NCI-H1417 treated with DMSO at 0.1 percent for 48 hours (cell line): ENCODE measurements at places on chromosomes 12 and 14.
A peak's percentile ranks its signal among the peaks of the same experiment; 100 is the strongest.

GRCh38 chr12:98856897-98857540 lies 211.9 kb downstream of the APAF1 start:
- DNase-seq = no peak

GRCh38 chr14:20429801-20430669 lies 5.9 kb downstream of the KLHL33 start:
- no peak for DNase-seq

DNA sequence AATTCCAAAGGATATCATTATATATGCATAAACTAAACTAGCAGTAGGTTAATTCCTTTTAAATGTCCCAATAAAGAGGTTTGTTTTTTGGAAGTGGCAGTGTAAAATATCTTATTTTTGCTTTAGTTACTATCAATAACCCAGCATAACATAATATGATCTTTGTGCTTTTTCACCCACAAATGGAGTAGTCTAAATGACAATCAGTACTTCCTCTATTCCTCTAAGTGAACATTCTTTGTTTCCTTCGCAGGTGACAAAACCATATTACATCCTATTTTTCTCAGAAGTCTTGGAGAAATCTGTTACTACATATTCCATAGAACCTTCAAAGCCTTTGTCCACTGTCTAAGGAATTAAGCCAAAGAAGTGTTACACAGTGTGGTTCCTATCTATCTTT lies 62.5 kb downstream of the MED13L start:
- DNase-seq = no peak

DNA sequence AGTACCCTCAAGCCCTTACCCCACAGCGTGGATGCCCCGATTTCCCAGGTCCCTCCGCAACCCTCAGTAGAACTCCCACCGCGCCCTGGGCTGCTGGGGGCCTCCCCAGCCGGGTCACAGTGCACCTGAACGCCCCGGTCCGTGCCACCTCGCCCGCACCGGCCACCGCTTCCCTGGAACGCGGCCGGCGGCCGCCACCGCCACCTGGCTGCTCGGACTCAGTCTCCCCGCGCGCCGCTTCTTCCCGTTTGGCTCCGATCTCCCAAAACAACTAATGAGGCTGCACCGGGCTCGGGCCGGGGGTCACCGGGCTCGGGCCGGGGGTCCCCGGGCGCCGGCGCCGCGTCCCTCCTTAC lies 1.0 kb downstream of the ITPK1 start:
- DNase-seq = no peak

- DNase-seq = no peak
These were observed 25.6 kb upstream of the SLC5A8 start for GRCh38 chr12:101235686-101236085.

DNA sequence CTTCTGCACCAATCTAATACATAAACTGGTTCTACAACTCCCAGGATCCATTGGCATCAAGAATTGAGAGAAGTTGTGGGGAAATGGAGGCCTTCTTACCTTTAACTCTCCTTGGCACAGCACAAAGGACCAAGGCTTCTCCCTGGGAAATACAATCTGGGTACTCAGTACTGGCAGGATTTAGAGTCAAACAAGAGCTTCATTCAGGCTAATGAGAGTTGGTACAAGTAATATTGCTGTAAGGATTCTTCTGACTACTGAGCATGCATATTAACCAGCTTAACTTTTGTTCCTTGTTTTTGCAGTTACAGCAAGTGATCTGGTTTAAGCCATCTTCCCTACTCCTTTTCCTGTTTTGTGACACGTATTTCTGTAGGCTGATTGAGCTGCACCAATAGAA lies 76.2 kb upstream of the FERMT2 start:
- DNase-seq = no peak

GRCh38 chr14:26626256-26626655 lies 28.4 kb upstream of the NOVA1 start:
- DNase-seq = no peak

- no peak for DNase-seq
These were observed 31.2 kb upstream of the RBM19 start for GRCh38 chr12:113997365-113997764.

DNA sequence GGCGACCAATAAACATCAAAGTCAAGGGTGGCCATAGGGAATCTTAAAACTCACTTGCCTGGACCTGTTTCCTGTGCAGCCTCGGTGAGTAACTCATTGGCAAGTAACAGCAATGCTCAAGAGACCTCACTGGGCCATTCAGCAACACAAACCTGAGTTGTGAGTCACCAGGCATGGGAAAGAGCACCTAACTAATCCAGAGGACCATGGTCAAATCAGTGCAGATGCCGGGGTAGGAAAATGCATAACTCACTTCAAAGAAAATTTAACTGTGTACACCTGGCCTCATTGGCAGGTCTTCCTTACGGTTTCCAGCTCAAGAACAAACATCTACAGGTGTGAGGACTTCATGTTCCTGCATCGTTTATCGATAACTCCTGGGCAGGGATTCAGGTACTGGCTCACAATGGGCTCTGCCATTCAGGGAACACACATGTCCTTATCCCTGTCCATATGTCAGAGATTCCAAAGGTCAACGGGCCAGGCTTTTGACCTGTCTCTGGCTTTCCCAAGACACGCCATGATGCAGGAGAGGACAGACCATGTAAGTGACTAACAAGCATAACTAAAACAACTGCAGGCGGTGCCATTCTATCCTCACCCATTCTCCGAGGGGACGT lies 211.8 kb downstream of the ANO2 start:
- no peak for DNase-seq

- no peak for DNase-seq
These were observed 115.8 kb downstream of the SCFD1 start for GRCh38 chr14:30737916-30738315.

DNA sequence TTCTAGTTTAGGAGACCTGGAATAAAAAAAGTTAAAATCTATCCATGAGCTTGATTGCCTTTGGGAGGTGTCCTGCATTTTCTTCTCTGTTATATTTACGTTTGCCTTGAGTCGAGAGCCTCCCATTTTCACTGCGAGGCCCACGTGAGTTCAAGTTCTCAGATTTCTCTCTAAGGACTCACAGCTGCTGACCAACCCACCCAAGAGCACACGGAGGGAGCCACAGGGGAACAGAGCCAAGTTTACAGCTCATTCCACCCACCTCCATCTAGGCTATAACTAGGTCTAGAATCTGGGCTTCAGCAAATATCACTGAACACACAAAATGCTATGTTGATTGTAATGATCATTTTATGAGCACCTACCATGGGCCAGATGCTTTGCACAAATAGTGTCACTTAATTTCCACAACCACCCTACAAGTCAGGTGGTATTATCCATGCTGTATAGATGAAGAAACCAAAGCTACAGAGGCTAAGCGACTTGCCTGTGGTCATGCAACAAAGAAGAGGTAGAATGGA lies 16.7 kb downstream of the ALDH1L2 start:
- no peak for DNase-seq

GRCh38 chr12:14665354-14666348 lies 30.7 kb downstream of the GUCY2C start:
- peak; percentile 90 for DNase-seq

- DNase-seq = no peak
These were observed 2.7 kb upstream of the TRAF3 start for GRCh38 chr14:102774391-102775153.

GRCh38 chr12:76990716-76991115 lies 74.7 kb downstream of the E2F7 start:
- no peak for DNase-seq

- DNase-seq = no peak
These were observed 529.6 kb upstream of the TBX3 start for GRCh38 chr12:115213538-115214016.

DNA sequence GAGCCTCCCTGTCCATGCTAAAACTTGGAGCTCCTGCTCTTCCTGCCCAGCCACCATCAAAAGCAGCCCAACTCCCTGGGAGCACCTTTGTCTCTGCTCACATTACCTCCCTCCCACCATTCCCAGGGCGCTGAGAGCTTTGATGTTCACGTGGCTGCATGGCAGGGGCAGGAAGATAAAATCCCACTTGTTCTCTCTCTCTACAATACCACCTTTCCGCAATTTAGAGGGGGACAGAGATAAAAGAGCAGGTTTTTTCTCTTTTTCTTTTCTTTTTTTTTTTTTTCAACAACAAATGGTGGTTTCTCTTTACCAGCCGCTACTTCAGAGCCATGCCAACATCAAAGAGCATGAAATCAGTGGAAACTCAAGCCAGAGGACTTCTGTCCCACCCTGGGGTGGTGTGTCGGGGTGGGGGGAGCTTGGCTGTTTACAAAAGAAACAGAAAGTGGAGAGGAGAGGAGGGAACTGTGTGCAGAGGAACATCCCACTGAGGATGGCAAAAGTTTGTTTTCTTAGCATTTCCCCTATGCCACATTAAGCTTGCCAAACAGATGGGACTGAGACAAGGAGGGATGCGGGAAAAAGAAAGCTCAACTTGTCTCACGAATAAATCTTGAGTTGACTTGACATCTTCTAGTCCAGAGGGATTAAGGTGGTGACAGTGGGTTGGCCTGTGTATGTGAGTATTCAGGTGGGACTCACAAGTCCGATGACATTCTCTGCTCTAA lies 103.7 kb upstream of the NUDT4 start:
- DNase-seq = no peak

- no peak for DNase-seq
These were observed 109.3 kb downstream of the LGR5 start for GRCh38 chr12:71548893-71549292.

GRCh38 chr14:103867020-103867419 lies 19.6 kb upstream of the PPP1R13B start:
- DNase-seq = no peak

- DNase-seq = no peak
These were observed 91.8 kb downstream of the SLC38A1 start for GRCh38 chr12:46177025-46177424.

DNA sequence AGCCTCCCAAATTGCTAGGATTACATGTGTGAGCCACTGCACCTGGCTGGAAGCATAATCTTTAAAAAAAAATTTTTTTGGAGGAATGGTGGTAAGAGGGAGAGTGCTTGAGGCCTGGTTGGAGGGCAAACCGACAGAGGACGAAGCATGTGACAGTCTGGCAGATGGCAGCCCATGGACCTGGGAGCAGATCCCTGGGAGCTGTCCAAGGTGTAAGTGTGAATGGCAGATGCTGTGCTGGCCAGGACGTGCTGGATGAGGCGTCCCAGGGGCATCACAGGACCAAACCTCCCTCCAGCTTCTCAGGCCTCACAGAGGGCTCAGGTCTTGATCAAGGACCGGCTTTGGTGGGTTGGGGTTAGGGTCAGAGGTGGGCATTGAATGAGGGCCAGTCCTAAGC lies 128.4 kb upstream of the NCOR2 start:
- DNase-seq = no peak

GRCh38 chr12:94689002-94689645 lies 38.8 kb upstream of the TMCC3 start:
- no peak for DNase-seq

DNA sequence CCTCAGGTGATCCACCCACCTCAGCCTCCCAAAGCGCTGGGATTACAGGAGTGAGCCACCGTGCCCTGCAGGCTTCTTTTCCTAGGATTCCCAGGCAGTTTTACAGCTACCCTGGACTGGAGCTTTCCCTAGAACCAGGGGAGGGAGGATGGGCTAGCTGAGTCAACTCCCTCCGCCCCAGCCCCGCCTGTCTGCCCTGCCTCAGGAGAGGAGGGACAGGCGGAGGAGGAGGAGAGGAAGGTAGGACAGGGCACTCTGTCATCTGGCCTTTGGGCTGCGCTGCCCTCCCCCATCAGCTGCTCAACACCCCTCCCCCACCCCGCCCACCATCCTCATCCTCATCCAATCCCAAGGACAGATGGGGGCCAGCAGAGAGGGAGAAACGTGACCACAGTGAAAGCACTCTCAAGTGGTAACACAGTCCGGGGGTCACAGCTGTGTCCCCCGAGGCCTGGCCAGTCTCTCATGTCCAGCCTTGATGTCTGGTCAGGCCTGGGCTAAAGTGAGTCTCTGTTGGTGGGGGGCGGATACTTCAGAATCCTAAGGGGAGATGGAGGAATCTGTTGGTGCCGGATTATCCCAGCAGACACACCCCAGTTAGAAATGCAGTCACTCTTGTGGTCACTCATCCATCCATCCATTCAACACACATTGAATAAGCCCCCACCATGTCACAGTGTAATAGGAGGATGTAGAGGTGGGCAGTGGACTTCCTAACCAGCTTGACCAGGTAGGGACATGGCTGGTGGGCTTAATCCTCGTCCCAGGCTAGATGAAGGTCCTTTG lies 12.3 kb downstream of the FIGNL2 start:
- DNase-seq = no peak

GRCh38 chr12:1234073-1234472 lies 243.1 kb downstream of the ERC1 start:
- no peak for DNase-seq

DNA sequence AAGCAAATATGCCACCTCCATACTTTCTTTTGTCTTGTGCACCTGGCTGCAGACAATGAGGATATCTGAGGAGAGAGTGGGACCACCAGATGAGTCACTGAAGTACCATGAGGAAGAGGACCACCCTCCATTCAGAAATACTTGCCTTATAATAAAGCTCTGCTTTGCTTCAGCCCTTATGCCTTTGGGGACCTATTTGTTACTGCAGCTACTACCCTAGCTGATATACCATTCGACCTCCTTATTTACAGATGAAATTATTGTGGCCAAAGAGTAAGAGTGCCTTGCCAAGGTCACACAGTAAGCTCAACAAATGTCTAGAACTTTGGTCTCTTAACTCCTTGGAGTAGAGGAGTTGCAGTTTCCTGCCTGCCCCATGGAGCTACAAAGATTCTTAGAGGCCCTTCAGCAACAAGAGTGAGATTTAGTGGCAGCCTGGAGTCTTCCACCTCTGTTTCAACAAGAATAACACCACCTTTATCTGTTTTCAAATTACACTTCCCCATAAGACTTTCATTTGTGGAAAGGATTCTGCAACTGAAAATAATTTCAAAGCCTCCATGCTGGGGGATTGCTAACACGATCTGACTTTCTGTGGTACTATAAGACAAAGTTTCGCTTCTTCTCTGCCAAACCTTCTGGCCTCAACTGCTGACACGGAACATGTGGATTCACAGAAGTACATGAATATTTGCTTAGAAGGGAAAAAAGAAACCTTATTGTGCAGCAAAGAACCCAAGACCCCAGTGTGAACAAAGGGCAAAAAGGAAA lies 3.6 kb downstream of the CMKLR1 start:
- DNase-seq = no peak

DNA sequence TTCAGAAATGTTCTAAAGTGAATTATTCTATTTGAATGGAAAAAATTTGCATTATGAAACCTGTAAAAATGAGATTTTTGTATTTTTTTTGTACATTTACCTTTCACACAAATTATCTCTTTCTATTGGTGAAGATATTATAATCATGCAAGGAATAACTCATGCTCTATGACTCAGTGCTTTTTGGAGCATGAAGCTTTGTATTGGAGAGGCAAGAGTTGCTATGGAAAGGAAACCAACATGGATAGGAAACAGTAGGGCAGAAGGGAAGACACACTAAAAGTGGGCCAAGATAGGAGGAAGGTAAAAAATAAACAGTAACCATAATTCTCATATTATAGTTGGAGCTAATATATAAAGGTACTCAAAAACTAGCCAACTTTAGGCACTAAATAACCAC lies 79.0 kb downstream of the PLCZ1 start:
- no peak for DNase-seq

GRCh38 chr12:44603701-44604100 lies 272.4 kb downstream of the NELL2 start:
- no peak for DNase-seq
